Caki2 (cell line): ENCODE measurements at places on chromosomes 1 and 21.

GRCh38 chr1:165896277-165896676 lies 68.9 kb downstream of the UCK2 start:
- DNase-seq: no peak

DNA sequence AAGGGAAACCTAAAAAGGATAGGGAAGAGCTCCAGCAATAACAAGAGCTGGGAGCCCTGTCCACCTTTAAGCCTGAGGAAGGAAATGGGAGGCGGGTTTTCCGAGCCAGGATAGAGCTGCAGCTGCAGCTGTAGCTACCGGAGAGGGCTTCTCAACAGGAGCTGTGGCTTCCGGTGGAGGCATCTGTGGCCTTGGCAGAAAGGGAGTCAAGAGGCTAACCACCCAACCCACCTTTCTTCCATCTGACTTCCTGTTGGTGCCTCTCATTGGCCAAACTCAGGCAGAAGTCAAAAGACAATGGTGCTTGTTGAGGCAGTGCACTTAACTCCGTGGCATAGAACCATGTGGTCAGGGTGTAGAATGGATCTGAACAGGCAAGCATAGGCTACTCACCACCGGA lies 313.1 kb upstream of the DAB1 start:
- no peak for DNase-seq

- DNase-seq: no peak
Measured at GRCh38 chr1:229693129-229693900, 67.3 kb downstream of the URB2 start.

DNA sequence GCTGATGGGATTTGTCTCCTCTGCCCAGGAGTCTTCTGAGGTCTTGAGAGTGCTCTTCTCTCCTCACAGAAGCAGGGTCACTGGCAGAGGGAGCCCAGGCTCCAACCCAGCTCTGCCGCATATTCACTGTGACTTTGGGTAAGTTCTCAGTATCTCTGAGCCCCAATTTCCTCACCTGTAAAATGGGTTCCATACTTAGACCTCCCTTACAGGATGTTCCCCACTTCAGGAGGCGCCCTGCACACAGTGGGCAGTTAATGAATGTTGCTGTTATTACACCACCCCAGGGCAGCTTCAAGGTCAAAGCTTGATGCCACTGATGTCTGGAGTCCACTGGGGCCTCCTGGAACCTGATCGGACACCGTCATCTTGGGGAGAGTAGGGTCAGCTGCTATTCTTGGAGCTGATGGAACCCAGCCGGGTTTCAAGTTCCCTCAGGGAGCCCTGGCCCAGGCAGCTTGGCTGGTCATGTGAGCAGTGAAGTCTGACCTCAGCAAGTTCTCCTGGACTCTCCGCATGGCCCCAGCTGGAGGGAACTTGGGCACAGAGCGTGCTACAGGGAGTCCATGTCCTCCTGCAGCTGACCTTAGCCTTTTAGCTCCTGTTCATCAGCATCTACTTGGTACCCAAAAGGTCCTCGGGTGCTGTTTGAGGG lies 21.8 kb downstream of the COA7 start:
- no peak for DNase-seq

DNA sequence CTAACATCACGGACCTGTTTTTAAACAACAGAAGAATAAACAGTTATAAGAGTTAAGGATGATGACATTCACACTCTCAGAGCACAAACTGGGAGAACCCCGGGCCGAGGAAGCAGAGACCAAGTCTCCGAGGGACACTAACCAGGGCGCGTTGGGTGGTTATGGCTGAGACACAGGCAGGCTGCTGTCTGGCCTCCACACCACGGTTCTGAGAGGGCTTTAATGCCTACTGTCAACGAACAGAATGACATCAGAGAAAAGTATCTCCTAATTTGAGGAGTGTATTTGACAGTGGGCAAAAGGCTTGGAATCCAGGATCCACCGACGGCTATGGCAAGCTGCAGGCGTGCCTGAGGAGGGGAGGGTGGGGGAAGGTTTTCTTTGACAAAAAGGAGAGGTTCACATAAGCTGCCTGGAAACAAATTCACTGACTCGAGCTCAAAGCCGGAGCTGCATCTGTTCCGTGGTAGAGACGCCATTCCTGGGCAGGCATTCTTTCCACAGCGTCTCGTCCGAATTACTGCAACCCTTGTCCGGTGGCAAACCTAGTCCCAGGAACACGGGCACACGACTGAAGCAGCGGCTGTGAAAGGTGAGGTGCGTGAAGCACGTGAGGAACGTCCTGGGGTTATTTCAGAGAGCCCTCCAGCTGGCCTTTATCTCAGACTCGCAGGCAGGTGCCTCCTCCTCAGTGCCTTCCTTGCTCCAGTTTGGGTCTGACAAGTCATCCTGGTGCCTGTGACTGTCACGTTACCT lies 9.4 kb downstream of the POFUT2 start:
- no peak for DNase-seq

GRCh38 chr1:143691400-143691891 lies 280.3 kb downstream of the FAM72C start:
- no peak for DNase-seq

GRCh38 chr1:170126696-170127095 lies 19.1 kb upstream of the NTMT2 start:
- DNase-seq: peak; percentile 48

DNA sequence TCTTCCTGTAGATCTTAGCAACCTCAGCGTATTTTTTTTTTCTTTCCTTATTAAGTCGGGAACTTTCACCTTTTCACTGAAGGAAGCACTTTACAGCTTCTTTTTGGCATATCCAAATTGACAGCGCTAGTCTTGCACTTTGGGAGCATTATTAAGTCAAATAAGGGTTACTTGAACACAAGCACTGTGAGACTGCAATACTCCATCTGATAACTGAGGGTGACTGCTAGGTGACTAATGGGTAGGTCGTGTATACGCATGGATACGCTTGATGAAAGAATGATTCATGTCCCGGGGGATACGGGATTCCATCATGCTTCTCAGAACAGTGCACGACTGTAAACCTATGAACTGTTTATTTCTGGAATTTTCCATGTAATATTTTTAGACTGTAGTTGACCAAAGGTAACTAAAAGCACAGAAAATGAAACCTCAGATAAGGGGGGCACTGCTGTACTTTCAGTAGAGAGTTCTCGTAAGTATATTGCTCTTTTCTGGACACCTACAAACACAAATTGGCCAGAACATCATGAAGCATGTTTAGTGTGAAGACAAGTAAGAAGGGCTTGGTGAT lies 364.7 kb downstream of the SMYD3 start:
- peak; percentile 82 for DNase-seq

DNA sequence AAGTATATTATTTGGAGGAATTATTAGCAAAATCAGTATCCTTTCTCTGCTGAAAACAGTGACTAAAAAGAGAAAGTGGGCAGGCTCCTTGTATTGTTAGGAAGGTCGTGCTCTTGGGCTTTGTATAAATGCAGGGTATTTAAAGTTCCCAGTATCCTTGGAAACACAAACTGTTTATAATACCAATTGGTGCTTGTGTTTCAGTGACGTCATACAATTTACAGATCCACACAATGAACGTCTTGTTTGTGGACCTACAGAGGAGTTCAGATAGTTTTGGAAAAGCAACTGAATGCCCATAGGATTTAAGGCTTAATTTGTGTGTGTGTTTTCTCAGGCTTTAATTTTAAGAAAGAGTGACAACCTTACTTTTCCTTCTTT lies 168.2 kb downstream of the RASAL2 start:
- DNase-seq: no peak

DNA sequence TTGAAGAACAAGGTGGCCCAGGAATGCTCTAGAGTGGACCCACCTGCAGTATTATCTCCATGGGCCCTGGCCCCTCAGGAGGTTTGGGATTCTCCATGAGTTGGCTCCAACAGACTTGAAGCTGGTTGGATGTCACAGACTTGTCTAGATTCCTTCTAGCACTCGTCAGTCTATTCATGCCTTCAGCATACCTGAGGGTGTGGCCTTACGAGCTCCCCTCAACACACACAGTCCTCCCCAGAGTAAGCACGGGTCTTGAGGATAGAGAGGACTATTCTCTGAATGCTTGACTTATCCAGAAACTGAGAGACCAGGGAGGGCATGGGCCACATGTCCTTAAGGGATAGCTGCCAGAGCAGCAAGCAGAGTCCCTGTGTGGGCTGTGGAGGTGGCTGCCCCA lies 45.9 kb upstream of the COL6A1 start:
- DNase-seq: no peak

DNA sequence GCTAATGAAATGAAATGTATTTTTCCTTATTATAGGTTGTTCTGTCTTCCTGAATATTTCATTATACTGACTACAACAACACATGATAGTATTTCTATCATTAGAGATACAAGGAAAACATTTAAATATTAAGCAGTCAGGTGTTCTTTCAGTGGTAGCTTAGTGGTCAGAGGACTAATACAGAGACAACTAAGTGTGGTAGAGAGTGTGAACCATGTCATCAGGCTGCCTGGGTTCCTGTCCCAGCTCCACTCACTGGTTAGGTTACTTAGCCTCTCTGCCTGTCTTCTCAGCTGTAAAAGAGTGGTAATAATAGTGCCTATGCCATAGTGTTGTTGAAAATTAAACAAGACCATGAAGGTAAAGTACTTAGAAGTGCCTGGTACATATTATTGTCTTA lies 3.9 kb downstream of the UAP1 start:
- DNase-seq: no peak
